ENCODE measurements at places on chromosomes 7 and 10.

DNA sequence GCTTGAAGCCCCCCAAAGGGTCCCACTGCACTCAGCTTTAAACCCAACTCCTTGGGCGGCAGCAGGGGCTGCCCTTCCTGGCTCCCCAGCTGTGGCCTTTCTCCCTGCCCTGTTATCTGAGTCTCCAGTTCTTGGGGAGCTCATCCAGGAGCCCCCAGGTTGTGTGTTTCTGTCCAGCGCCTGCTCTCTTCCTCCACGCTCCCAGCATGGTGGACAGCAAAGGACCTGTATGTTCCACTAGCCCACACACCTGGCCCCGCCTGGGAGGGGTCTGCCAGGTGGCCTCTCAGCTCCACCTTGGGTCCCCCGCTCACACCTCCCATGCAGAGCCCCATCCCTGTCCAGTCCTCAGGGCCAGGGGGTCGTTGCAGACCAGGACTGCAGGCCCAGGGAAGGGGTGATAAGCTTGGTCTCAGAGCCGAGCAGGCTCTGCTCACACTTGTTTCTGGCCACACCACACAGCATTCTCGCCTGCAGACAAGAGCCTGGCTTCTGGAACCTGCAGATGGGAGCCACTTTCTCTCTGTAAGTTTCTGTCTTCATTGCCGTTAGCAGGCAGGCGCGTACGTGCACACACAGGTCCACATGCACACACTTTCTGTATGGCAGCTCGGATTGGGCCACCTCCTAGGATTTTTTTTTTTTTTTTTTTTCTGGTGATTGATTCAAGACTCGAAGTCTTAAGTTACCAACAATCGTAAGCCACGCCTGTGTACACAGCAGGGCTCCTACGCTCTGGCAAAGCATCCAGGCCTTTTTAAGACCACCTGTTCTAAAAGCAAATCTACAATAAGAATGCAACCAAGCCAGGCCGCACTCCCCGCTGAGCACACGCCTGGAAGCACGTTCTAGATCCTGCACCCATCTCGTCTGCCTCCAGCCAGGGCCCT lies 104.6 kb downstream of the CYTH3 start:
- no peak for DNase-seq

DNA sequence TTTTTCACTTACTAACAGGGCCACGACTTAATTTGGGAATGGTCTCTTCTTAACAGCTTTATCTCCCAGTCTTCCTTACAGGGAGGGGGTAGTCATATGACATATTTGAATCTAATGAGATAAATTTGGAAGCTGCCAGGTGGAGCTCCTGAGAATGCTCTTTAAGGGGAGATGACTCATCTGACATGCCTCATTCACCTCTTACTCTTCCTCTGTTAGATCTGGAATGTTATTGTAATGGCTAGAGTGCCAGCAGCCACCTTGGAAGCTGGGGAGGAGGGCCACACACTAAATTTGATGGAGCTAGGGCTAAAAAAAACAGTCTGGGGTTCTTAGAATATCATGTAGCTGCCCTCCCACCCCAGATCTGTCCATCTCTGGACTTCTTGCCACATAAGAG lies 22.7 kb downstream of the HECW1 start:
- no peak for DNase-seq

DNA sequence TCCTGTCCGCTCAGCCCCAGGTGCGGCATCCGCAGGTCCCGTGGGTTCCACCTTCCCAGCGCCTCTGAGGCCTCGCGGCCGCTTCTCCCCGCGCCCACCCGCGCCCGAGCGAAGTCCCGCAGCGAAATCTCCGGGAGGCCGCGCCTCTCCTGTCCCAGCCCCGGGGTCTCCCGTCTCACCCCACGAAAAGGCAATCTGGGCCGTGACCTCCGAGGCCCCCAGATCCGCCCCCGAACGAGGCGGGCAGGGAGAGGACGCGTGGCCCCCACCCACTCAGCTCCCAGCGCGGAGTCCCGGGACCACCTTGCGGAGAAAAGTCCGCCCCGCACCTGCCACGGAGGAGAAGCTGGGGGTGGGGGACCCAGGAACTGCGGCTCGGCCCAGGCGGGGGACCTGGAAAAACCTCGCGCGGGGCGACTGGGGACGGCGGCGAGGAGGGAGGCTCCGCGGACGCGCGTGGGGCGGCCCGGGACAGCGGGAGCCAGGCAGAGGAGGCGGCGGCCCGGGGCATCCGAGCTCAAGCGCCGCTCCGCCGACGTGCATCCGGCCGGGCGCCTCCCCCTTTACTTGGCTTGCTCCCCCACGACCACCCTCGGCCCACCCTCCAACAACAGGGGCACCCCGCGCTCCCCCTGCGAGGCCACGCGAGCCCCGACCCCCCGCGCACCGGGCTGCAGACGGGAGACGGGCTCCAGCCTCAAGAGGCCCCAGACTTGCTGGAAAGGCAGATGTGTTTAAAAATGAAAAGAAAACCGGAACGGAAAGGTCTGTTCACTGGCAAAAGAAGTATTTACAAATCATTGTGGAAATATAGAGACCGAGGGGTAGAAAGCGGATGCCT lies 33.0 kb upstream of the RNF32 start:
- DNase-seq: no peak

DNA sequence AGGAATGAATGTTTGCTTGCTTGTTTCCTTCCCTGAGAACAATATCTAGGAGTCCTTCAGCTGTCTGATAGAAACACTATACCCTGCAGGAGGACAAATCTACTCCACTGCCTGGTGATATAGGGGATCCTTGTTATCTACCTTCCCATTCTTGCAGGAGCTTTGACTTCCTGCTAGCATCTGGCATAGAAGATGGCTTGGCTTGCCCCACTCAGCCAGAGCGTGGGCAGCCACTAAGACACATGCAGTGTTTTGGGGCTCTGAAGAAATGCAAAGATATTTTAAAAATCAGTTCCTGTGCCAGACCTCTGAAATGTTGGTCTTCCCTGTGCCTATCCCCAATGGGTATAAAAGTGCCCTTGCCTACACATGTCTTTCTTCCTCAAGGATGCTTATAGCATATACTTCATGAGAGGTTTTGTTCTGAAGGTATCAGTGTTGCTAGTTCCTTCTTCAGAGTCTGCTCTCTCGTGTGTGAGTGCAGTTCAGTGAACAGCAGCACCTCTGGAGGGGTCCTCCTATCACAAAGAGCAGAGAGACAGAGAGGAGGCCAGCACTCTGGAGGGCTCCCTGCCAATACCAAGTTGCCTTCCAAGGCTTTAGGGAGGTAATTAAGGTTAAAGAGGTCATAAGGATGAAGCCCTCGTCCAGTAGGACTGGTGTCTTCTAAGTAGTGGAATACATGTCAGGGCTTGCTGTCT lies 149.1 kb upstream of the CALCR start:
- no peak for DNase-seq

DNA sequence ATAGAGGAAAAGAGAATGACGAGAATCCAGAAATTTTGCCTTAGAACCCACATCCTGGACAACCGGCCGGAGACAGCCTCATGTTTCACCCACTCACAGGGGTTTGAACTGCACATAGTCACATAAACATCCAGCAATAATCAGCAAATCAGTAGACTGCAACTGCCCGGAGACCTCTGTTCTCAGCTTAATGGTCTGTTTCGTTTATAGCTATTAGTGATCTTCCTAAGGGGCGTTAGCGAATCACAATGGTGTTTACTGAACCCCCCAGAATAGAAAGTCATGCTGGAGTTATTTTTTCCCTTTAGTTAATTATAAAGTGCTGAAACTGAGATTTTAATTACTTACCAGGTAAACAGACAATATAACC lies 98.4 kb downstream of the SFMBT2 start:
- DNase-seq: no peak

GRCh38 chr7:28509251-28510025 lies 97.1 kb downstream of the CREB5 start:
- DNase-seq: no peak
